Activated CD8-positive, alpha-beta memory T cell treated with anti-CD3 and anti-CD28 coated beads for 1 hour (primary cell): ENCODE measurements at places on chromosomes 13 and 19.

GRCh38 chr19:56218961-56219360 lies 16.9 kb downstream of the ZSCAN5C start:
- no peak for DNase-seq

DNA sequence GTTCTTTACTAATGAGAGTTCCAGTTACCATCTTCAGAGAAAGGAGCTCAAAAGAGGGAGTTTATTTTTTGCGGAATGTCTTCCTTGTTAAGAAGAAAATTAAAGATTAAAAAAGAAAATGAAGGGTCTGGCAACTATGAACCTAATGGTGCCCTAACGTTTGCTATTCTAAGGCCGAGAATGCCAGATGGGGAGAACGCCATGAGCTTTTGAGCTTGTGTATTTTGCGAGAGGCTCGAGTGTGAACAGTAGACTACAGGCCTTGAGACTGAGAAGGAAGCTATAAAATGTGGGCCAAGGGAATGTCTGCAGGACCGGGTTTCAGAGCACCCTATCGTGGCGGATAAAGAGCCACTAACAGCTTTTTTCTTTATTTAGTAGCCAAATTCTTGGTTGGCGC lies 6.7 kb downstream of the FGF14 start:
- no peak for DNase-seq

GRCh38 chr19:29371251-29372090 lies 154.3 kb upstream of the VSTM2B start:
- DNase-seq, result no peak

- no peak for DNase-seq
These were observed 544.6 kb downstream of the GPC6 start for GRCh38 chr13:93771227-93771626.

DNA sequence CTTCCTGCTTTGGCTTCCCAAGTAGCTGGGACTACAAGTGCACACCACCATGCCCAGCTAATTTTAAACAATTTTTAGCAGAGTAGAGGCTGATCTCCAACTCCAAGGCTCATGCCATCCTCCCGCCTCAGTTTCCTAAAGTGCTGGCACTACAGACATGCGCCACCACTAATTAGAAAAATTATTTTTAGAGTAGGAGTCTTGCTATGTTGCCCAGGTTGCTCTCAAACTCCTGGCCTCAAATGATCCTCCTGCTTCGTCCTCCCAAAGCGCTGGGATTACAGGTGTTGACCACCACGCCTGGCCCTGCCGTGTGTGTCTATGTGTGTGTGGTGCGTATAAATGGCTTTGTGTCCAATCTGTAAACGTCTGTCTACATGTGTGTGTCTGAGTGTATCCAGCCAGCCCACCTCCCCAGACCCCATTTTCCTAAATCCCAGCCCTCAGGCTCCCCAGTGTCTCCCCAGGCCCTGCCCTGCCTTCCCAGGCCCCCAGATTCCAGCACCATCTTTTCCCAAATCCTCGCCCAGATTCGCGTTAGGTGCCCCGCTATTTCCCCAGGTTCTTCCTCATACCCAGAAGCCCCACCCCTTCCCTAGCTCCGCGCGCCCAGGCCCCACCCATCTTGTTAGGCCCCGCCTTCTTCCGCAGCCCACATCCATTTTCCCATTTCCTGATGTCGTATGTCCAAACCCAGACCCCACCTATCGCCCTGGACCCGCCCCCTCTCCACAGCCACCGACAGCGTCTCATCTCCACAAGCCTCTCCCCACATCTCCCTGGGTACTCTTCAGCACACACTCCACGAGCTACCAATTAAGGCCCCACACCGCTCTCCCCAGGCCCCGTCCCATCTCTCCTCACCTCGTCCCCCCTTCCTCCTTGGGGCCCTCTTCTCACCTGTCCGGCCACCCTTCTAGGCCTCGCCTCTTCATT lies 24.9 kb downstream of the SLC8A2 start:
- DNase-seq, result no peak

GRCh38 chr19:33902802-33903488 lies 106.3 kb downstream of the KCTD15 start:
- no peak for DNase-seq

- DNase-seq, result no peak
These were observed 5.8 kb downstream of the HSPBP1 start for GRCh38 chr19:55273978-55274707.
